ENCODE measurements at places on chromosomes 12 and 14.

GRCh38 chr12:70080566-70080965 lies 162.7 kb upstream of the CNOT2 start:
- DNase-seq: no peak

DNA sequence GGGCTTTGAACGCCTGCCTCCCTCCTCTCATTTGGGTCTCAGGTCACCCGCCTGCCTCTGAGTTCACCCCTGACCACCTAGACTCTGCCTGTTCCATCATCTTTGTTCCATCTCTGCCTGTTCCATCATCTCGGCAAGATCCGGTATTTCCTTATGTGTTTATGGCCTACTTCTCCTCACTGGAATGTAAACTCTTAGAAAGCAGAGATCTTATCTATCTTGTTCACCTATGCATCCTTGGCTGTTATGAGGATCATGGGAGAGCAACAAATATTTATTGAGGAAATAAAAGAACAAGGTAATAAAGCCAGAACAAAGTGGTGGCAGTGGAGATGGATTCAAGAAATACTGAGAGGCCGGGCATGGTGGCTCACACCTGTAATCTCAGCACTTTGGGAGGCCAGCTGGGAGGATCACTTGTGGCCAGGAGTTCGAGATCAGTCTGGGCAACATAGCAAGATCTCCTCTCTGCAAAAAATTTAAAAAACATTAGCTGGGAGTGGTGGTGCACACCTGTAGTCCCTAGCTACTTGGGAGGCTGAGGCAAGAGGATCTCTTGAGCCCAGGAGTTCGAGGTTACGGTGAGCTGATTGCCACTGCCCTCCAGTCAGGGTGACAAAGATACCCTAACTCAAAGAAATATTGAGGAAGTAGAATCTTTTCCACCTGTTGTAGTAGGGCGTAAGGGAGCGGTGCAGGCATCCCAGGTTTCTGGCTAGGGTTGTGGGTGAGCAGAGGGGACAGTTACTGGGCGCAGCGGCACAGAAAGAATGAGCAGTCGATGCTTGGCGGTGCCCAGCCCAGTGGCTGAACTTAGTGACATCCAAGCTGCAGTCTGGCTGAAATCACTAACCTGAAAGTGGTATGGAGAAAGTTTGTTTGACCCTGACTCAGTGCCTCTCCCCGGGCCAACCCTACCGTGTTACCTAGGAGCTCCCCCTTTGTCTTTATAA lies 1.7 kb upstream of the KLC1 start:
- DNase-seq: no peak

GRCh38 chr12:69348162-69348938 lies at the start of gene LYZ:
LYZ (plus strand) TSS chr12:69348381; CDS start chr12:69348409, 28 bp downstream.
- DNase-seq: no peak

GRCh38 chr12:121964813-121965643 lies 46.6 kb downstream of the CFAP251 start:
- peak; percentile 15 for DNase-seq

DNA sequence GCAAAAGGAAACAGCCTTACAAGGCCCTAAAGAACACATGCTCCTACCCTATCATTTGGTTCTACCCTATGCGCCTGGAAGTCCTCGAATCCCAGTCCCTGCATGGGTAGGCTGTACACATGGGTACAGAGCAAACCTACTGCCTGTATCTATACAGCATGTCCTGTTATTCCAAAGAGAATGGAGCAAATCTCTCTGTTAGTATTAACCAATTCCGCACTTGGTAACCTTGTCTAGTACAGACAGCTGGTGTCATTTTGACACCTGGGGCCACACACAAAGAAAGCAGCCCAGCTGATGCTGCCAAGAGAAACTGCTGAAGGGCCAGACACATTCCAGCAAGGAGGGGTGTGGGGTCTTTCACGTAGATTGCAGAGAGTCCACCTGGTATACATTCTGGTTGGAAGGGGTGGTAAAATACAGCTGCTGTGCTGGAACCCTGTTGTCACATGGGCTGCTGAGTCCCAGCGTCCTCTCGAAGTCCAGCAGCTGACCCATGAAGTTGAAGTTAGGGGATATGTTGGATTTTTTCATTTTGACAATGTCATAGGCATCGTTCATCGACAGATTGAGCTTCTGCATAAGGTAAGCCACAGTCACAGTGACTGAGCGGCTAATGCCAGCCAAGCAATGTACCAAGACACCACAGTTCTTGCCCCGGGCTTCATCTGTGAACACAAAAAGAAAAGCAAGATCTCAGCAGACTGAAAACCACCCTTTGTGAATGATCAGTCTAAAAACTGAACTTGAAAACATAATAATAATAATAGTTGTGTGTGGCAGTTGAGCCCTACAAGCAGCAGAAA lies 3.2 kb downstream of the DUSP6 start:
- DNase-seq: no peak

- no peak for DNase-seq
These were observed 328.9 kb downstream of the TMTC2 start for GRCh38 chr12:83015390-83016217.

DNA sequence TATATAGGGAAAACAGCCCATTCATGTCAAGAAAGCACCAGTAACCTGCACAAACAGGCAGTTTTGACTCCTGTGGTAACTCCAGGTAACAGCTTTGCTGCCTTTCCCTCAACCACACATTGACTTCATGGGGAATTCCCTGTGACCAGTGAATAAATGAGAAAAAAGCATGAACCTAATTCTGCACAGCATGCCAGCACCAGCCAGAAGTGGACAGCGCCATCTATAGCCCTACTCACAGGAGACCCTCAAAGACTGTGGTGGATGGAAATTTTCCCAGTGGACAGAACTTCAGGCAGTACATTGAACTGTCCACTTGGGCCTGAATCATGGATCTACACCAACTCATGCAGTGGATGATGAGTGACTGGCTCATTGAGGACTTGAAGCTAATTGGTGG lies 152.1 kb downstream of the SLC8A3 start:
- no peak for DNase-seq

- DNase-seq: peak; percentile 75
These were observed at the start of gene USP30 for GRCh38 chr12:109052414-109053323. USP30 (plus strand) TSS chr12:109052576; CDS start chr12:109052679, 103 bp downstream.

GRCh38 chr14:81474148-81474492 lies 59.5 kb downstream of the SEL1L start:
- DNase-seq: no peak

DNA sequence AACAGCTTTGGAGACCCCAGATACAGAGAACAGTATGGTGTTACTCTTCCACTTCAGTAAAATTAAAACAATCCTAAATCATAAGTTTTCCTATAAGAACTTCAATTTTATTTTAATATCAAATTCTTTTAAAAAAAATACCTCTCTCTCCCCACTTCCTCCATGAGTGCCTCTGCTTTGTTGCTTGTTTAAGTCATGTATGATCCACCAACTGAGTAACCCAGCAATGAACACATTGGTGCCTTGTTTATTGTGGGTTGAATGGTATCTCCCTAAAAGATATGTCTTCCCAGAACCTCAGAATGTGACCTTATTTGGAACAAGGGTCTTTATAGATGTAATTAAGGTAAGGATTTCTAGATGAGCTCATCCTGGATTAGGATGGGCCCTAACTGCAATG lies 143.5 kb upstream of the EGLN3 start:
- no peak for DNase-seq

- DNase-seq: no peak
These were observed 116.2 kb upstream of the TMEM260 start for GRCh38 chr14:56463271-56463890.

- peak; percentile 75 for DNase-seq
These were observed 16.3 kb downstream of the C2CD5 start for GRCh38 chr12:22527999-22528398.

DNA sequence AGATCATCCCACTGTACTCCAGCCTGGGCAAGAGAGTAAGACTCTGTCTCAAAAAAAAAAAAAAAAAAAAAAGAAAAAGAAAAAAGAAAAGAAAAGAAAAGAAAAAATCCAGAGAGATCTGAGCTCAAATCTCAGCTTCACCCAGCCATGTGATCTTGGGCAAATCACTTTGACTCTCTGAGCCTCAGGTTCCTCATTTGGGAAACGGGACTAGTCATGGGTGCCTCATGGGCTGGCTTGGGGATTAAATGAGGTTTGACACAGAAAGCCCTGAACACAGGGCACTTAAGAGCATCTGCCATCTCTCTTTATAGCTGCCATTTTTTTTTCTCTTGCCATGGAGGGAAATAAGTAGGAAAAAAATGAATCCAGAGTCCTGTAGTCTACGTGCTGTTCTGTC lies 86.2 kb upstream of the MYL2 start:
- DNase-seq: no peak

GRCh38 chr14:69504775-69505174 lies 20.2 kb downstream of the PLEKHD1 start:
- no peak for DNase-seq

- no peak for DNase-seq
These were observed 40.0 kb upstream of the ATF1 start for GRCh38 chr12:50723865-50724264.

- DNase-seq: no peak
These were observed 9.2 kb downstream of the HOXC8 start for GRCh38 chr12:54017878-54018467.

DNA sequence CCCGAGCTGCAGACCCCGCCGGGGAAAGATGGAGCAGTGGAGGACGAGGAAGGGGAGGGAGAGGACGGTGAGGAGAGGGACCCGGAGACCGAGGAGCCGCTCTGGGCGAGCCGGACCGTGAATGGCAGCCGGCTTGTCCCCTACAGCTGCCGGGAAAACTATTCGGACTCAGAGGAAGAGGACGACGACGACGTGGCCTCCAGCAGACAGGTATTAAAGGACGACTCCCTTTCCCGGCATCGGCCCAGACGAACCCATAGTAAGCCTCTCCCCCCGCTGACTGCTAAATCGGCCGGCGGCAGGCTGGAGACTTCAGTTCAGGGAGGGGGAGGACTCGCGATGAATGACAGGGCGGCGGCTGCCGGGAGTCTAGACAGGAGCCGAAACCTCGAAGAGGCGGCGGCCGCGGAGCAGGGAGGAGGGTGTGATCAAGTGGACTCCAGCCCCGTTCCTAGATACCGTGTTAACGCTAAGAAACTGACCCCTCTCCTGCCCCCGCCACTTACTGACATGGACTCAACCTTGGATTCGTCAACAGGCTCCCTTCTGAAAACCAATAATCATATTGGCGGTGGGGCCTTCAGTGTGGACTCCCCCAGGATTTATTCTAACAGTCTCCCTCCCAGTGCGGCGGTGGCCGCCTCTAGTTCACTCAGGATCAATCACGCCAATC lies 962 bp downstream of the LEMD3 start:
- DNase-seq: peak; percentile 58

DNA sequence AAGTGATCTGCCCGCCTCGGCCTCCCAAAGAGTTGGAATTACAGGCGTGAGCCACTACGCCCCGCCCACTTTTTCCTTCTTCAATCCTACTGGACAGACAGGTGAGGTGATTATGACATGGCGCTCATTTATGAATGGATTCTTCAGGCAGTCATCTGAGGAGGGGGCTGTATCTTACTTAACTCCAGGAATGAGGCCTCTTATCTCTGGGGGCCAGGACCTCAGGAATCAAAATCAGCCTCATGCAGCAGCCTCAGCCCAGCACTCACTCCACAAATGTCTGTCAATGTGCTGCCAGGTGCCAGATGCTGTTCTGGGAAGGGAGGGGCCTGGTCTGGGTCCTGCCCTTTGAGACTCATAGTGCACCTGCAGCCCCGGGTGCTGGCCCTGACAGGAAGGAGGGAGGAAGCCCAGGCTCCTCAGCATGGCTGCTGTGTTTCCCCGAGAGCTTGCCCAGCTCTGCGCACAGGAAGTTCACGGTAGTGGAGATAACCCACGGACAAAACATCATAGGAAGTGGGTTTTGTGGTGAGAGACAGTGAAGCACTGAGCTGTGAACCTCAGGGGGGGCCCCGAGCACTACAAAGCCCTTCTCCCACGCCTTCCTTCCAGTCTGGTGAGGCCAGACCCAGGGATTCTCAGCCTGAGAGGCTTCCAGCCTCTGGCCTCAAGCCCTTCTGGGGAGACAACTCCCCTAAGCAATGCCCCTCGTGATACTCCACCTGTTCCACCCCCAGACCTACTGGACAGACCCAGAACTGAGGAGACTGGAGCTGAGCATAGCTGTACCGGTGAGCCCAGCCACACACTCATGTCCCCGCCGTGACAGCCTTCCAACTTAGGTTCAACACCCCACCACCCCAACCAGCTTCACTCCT lies 22.3 kb downstream of the GALNT6 start:
- peak; percentile 77 for DNase-seq

GRCh38 chr14:85531141-85531586 lies 1.2 kb downstream of the FLRT2 start:
- peak; percentile 70 for DNase-seq

DNA sequence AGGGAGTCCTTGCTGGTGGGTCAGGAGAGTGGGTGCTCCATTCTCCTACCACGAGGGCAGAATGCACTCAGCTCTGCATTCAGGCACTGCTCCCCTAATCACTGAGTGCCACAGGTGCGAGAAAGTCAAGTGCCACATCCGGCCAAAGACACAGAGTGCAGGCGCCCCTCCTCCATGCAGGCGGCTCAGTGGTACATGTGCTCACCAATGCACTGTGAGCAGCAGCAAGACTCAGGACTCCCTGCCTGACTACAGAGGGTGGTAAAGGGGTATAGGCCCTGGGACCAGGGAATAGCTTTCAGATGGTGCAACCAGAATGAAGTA lies 32.9 kb downstream of the ZFYVE21 start:
- no peak for DNase-seq

GRCh38 chr12:12481631-12482030 lies 81.0 kb downstream of the DUSP16 start:
- DNase-seq: no peak

- no peak for DNase-seq
These were observed 179.9 kb downstream of the BTG1 start for GRCh38 chr12:91965781-91966180.

- DNase-seq: no peak
These were observed 630.9 kb upstream of the ATXN7L3B start for GRCh38 chr12:73906757-73907156.

- DNase-seq: no peak
These were observed 12.6 kb downstream of the DDX55 start for GRCh38 chr12:123614531-123614930.

DNA sequence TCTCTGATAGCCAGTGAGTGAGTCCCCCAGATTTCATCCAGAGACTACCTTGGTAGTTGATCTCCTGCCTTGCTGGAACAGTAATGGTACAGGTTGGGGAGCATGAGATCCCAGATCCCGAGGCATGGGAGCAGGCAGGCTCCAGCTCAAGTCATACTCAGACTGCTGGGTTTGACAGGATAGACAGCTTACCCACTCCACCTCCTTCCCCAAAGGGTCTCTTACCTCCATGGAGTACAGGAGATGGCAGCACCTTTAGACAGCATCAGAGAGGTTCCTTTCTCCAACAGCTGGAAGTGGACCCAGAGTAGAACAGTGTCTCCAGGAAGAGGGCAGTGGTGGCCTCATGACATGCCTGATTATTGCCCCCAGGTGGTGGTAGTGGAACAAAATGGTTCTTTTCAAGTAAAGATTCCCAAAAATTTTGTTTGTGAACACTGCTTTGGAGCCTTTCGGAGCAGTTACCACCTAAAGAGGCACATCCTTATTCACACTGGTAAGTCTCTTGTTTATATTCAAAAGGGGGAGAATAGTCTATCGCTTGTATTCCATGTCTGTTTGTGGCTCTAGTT lies 4.9 kb upstream of the CSAD start:
- DNase-seq: no peak

DNA sequence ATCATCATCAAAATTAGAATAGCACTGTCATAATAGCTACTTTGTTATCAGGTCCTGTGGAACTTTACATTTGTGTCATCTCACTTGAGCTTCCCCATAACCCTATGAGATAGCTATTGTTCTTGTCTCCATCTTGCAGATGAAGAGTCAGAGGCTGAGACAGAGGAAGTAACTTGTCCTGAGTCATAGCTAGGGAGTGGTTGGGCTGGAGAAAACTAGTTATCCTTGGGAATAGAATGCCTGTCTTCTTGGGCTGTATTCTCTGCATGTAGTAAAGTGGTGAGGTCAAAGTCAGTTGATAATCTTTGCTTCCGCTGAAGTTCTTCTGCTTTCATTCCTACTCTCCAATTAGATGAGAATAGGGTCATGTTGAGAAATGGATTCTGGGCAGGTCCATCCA lies 117.0 kb downstream of the SMOC1 start:
- peak; percentile 35 for DNase-seq

Data from kidney capillary endothelial cell (primary cell).